GOT3 (cell line): ENCODE measurements at places on chromosomes 5 and 9.

DNA sequence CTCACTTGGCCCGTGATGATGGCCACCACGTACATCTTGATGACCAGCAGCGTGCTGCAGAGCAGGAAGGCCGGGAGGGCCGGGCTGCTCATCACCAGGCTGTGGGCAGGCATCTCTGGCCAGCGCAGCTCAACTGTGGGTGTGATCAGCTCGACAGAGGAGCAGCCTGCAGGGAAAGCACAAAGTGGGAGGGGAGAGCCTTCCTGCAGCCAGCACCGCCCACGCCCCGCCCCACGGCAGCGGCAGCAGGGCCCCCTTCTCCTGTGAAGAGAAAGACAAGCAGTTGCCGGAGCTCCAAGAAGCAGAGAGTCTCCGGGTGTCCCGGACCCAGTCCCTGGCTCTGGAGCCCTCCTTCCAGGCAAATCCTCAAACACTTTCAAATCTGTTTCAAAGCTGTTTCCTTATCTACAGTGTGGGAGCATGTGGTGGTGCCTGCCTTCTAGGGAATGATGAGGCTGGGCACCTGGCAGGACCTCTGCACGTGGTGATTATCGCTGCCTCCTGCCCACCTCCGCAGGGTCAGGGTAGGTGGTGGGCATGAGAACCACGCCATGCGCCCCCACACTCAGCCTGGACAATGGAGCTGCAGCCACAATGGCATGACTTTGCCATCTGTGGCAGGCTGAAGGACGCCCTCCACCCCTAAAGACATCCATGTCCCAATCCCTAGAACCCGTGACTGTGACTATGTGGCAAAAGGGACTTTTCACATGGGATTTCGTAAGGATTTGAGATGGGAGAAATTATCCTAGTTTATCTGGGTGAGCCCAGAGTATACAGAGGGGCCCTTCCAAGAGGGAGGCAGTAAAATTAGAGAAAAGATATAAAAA is at the start of gene PTGES:
PTGES (minus strand) TSS at position 143 of the 830 bp plus-strand sequence; CDS start at position 113, 30 bp downstream.
- DNase-seq = no peak

- no peak for DNase-seq
Measured at GRCh38 chr9:107862323-107862722, 372.8 kb upstream of the KLF4 start.

DNA sequence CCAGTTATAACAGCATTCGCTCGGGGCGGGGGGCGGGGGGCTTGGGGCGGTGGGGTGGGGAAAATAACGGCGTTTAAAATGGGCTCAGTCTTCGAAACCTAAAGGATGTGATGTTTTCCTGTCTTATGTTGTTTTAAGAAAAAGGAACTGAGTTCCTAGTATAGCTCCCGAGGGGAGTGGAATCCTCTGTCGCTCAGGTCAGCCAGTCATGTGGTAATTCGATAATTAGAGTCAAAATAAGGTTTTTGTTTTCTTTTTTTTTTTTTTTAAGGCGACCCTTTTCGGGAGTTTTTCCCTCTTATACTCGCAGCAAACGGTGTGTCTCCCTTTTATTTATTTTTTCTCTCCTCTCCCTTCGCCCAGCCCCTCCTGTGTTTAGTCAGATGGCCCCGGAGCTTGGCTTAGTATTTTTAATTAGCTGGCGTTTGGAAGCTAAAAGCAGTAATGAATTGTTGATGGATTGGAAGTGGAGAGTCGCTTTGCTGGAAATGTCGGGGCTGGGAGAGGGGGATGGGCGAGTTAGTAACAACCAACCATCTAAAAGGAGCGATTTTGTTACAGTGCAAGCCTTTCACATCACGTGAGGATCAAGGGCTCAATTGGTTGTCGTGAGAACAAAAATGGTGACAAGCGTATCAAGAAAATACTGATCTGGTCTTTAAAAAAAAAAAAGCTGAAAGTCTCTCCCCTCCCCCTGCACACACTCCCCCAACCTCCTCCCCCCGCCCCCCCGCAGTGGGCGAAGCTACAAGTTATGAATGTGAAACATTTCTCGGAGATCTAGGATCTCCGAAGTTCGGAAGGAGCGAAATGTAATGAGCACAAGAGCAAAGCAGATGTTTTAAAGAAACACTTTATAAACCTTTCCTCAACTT is 714 bp upstream of the ZNF608 start:
- DNase-seq = peak; percentile 36

GRCh38 chr5:51902512-51902911 is 519.3 kb downstream of the ISL1 start:
- DNase-seq = no peak

DNA sequence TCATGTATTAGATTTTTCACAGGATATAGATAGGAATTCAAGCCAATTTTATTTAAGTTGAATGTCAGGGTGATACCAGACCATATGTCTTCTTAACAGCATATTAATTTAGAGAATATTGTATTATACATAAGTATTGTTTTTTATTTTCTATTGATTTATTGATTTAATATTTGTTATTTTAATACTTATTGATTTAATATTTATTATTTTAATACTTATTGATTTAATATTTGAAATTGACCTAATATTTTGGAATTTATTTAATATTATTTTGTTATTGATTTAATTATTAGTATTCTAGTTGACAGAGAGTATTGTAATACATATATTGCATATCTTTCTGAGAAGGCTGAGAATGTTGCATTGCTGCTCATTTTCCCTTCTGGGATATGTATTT is 1411.8 kb upstream of the ACO1 start:
- no peak for DNase-seq

- DNase-seq = no peak
Measured at GRCh38 chr9:113011911-113012381, at the start of gene ZNF883. ZNF883 (minus strand) TSS chr9:113012192.

GRCh38 chr9:133727277-133727875 is 10.8 kb downstream of the SARDH start:
- DNase-seq = no peak

GRCh38 chr5:39014561-39014960 is 59.6 kb downstream of the RICTOR start:
- no peak for DNase-seq

GRCh38 chr5:133847301-133847700 is 121.1 kb downstream of the C5orf15 start:
- DNase-seq = no peak

DNA sequence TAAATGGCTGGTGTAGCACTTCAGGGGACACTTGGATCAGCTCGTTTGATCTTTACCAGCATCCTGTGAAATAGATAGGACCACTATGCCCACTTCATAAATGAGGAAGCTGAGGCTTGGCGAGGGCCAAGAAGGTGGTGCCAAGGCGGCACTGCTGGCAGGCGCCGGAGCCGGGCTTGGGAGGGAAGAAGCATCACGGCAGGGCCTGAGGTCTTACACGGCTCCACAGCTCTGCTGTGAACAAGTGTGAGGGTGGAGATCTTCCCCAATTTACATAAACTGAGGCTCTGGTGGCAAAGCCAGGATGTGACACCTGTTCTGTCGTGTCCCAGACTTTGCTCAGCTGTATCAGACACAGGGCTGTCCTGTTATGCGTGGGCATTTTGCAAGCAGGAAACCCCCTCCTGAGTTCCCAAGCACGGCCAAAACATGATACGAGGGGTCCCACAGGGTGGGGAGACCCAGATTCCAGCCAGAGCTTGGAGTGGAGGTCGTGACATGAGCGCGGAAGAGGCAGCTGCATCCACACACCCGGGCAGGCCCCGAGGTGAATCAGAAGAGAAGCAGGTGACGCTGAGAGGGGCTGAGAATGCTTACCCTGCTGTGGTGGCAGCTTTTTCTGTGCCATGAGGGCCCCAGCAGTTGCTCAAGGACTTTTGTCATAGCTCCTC is 117.5 kb upstream of the BOD1 start:
- no peak for DNase-seq

DNA sequence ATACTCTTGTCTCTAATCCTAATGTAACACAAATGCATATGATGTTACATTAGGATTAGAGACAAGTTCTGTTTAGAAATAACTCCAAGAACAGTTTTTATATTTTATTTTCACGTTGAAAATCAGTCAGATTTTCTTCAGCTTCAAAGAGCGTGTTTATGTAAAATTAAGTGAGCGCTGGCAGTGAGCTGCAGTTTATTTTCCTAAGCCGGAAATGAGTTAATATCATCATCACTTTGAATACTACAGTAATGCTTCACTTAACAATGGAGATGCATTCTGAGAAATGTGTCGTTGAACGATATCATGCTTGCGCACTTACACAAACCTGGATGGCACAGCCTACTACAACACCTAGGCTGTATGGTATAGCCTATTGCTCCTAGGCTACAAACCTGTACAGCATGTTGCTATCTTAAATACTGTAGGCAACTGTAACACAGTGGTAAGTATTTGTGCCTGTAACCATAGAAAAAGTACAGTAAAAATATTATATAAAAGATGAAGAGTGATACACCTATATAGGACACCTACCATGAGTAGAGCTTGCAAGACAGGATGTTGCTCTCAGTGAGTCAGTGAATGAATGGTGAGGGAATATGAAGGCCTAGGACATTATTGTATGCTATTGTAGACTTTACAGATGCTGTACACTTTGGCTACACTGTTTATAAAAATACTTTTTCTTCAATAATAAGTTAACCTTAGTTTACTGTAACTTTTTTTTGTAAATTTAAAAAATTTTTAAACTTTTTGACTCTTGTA is 65.9 kb upstream of the C5orf46 start:
- no peak for DNase-seq

DNA sequence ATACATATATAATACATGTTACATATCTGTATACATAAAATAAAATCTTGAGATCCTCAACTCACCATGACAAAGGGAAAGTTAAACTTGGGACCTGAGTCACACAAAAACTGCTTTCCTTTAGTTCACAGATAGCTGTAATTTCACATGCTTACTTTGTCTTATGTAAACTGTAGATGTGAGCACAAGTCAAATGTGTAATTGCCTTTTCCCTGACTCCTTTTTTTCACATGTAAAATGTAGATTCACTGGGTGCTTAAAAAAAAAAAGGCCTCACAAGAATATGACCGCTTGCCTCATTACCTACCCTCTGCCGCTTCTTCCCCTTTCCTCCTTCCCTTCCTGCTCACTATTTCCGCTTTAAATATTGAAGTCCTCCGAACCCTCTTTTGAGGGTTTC is 21.9 kb upstream of the FAM169A start:
- no peak for DNase-seq

GRCh38 chr5:159899067-159900049 is 16.9 kb upstream of the ADRA1B start:
- DNase-seq = no peak

DNA sequence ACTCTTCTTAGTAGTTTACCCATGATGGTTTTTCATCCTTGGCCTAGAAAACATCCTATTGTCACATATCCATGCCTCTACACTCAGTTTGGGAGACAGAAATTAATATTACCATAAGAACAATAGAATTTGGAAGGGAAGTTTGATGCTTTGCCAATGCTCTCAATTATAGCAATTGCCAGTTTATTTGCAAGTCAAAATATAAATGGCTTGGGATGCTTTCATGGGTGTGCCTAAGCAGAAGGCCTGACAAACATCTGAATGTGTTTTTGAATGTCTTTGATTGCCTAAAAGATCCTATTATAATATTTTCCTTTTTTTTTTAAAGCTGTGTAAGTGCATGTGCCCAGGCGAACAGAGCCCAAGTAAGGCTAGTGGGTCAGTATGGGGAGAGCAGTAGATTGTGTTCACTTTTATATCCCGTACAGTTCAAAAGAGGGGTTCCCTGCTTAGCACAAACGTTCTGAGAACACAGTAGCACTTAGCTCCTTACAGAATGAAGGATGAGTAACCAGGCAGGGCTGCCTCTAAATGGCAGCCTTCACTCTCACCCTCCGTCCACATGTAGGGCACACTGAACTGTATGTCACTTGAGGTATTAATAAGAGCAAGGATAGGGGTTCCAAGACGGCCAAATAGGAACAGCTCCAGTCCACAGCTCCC is 56.0 kb upstream of the AGXT2 start:
- no peak for DNase-seq

DNA sequence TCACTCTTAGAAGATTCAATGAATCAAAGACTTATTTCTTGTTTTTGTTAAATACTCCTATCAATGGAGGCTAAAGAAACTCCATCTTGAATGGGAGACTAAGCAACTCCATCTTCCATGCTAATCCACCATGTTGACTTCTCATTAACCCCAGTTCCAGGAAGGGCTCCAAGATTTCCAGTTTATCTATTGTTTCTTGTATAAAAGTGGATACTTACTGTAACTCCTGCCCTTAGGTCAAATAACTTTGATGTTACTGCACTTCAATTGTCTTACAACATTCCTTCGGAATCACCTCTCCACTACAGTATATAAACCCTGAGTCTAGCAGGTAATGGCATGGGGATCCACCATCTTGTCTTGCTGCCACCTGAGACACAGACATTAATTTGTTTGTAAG is 63.0 kb downstream of the PUM3 start:
- no peak for DNase-seq

DNA sequence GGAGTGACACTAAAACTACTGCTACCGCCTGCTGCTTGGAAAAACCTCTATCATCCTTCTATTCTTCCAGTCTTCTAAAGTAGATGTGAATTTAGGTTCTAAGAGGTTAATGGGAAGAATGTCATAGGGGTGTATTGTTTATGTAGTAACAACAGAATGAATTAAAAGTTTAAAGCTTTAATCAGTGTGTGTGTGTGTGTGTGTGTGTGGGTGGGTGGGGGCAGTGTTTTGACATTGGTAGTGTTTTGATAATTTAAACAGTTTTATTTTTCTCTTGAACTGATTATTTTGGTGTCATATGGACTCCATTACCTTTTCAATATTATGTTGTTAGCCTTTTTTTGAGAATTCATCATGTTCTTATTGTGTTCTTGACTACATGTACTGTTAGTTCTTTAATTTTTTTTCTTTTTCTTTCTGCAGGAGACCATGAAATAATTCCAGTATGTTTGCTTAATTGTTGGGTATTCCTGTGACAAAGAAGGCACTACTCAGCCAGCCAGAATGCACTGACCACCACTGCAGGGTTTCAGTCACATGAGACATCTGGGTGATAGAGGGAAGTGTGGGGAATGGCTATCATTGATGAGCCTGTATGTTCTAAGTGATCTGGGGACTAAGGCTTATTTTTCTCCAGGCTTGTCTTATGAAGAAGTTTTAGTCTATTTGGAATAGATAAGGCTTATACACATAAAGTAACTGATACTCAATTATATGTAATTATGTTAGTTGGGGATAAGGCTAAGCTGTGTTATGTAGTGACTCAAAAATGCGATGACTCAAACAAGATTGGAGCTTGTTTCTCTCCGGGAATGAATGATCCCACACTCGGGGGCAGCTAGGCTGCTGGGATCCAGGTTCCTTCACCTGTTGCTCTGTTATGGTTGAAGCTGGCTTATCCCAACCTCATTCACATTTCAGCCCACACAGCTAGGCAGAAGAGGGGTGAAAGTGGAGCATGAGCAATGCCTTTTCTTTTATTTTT is 50.2 kb upstream of the ACTBL2 start:
- DNase-seq = no peak

GRCh38 chr9:92639124-92639523 is 30.8 kb downstream of the IPPK start:
- no peak for DNase-seq
